ENCODE measurements at places on chromosomes 7 and 10.

DNA sequence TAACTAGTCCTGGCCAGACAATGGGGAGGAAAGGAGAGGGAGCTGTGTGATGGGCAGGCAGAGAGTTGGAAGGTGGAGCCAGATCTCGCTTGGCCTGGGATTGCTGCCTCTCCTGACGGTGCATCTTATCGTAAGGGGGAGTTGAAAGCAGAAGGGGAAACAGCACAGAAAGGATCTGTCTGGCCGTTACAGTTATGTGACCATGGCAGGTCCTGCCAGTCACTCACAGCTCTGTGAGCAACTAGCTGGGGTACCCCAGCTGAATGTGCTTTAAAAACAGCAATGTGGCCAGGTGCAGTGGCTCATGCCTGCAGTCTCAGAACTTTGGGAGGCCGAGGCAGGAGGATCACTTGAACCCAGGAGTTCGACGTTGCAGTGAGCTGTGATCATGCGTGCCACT is 8.1 kb downstream of the BLVRA start:
- DNase-seq = no peak

- peak; percentile 25 for DNase-seq
Observed at GRCh38 chr10:59434463-59435321, 72.3 kb upstream of the FAM13C start.

- DNase-seq = no peak
Observed at GRCh38 chr7:106731646-106732444, 70.9 kb upstream of the CCDC71L start.

DNA sequence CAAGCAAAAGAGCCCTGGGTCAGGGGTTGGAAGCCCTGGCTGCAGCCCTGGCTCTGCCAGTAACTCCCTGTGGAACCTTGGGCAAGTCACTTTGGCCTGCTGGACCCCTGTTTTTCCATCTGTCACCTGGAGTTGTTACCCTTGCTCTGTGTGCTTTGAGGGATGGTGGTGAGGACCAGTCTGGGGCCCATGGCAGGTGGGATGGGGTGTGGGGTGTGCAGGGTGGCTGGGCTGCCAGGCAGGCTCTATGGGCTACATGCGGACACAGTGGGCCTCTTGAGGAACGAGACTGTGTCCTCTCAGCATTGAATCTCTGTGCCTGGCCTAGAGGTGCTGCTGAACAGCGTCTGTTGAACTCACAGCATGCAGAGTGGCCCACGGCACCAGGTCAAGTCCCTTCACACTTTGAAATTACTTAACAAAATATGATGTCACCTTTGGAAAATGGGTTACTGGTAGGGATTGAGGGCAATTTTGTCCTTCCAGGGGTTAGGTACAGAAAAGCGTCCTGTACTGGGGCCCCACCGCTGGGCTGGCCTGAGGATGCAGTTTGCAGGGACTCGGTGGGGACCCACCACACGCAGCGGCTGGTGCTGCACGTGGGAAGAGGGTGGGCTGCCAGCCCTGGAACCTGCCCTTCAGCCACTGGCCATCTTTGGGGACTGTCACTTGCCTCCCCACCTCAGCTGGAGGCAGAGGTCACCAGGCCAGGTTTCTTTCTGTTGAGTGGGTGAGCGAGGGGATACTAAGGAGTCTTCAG is 45.3 kb downstream of the PRF1 start:
- DNase-seq = no peak

DNA sequence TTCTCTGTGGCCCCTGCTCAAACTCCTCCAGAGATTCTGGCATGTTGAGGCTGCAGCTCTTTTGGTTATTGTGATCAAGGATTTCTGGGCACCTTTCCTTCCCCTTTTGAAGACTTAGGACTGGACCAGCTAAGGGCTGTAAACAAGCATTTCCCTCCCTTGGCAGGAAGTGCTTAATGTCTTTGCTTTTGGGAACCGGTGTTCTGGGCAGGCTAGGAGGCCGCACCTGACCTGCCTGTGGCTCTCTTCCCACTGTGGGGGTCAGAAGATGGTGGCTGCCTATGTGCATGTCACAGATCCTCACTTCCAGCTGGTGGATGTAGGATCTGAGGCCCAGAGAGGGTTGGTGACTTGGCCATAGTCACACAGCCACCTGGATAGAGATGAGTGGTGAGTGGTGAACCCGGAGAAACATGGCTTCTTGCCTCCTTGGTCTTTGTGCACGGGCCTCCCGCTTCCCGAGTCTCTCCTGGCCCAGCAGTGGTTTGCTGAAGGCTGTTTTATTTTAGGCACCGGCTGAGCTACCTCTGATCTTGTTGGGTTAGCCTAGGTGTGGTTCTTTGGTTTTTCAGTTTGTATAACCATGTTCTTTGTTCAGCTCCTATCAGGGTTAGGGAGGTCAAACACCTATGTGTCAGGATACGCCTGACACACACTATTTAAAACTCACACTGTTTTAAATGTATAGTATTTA is 82.0 kb downstream of the GRK5 start:
- no peak for DNase-seq

DNA sequence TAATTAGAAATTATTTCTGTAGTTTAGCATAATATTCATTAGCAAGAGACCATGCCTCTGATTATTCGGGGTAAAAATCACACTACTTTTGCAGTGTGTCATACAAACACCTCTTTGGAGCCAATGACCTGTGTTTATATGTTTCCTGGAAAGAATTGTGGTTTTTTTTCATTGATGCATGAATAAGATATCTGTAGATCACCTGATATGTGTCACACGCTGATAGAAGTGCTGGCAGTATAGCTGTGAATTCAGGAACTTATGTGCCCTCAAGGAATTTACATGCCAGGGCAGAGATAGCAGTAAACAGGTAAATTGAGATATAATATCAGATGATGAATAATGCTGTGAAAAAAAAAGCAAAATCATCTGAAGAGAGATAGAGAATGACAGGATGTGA is 118.2 kb downstream of the VPS50 start:
- no peak for DNase-seq

All from ELR (cell line).